CD4-positive, alpha-beta T cell treated with Interleukin-4 for 4 hours (primary cell): ENCODE measurements at places on chromosomes 2 and 18.

GRCh38 chr18:1018181-1018681 lies 113.6 kb downstream of the ADCYAP1 start:
- no peak for DNase-seq

DNA sequence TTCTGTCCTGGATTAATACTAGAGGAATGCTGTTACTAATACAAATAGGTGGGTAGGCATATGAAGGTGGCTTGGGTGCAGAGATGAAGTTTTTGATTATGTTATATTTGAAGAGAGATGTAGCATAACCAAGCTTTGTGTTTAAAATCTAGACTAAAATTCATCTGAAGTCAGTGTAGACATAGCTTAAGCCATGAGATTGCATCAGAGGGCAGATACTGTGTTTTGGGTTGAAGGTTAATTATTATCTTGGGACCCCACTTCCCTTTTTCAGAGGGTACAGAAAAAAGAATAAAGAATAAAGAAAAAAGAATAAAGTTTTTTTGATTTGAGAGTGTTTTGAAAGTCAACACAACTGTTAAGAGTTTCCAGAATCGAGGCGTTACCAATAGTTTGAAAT lies 13.0 kb downstream of the PPM1B start:
- no peak for DNase-seq

DNA sequence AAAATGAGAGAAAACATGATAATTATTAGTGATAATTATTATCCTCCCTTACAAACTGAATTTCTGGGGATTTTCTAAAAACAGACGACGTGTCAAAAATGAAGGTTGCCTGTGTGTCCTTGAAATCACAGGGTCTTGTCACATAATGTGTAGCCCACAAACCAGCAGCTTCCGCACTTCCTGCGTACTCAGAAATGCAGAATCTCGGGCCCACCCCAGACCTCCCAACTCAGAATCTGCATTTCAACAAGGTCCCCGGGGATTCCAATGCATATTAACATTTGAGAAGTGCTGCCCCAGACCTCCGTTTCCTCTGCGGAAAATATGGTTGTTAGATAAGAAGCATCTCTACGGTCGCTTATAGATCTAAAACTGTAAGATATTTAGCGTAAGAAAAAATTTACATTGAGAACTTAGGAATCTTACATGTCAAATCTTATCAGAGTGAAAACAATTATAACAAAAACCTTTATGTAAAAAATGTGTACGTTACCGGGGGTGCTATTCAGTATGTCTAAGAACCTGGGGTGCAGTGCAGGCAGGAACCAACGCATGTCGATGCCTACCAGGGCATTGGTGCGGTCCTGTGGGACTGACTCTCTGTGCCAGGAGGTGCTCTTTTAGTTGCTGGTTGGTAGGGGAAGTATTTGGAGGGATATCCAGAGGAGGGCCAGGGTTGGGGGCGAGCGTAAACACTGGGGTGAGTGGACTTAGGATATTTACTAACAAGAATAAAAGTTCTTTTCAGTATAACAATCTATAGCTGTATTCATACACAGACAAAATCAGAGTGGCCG lies 15.2 kb downstream of the CDKL4 start:
- no peak for DNase-seq

- no peak for DNase-seq
Observed at GRCh38 chr2:129907256-129907998, 72.0 kb upstream of the RAB6C start.

GRCh38 chr2:153043385-153043784 lies 325.0 kb downstream of the ARL6IP6 start:
- no peak for DNase-seq

- DNase-seq, result no peak
Observed at GRCh38 chr18:26424428-26425147, 123.8 kb downstream of the KCTD1 start.

GRCh38 chr18:62992877-62993365 lies 277.6 kb downstream of the PHLPP1 start:
- no peak for DNase-seq

DNA sequence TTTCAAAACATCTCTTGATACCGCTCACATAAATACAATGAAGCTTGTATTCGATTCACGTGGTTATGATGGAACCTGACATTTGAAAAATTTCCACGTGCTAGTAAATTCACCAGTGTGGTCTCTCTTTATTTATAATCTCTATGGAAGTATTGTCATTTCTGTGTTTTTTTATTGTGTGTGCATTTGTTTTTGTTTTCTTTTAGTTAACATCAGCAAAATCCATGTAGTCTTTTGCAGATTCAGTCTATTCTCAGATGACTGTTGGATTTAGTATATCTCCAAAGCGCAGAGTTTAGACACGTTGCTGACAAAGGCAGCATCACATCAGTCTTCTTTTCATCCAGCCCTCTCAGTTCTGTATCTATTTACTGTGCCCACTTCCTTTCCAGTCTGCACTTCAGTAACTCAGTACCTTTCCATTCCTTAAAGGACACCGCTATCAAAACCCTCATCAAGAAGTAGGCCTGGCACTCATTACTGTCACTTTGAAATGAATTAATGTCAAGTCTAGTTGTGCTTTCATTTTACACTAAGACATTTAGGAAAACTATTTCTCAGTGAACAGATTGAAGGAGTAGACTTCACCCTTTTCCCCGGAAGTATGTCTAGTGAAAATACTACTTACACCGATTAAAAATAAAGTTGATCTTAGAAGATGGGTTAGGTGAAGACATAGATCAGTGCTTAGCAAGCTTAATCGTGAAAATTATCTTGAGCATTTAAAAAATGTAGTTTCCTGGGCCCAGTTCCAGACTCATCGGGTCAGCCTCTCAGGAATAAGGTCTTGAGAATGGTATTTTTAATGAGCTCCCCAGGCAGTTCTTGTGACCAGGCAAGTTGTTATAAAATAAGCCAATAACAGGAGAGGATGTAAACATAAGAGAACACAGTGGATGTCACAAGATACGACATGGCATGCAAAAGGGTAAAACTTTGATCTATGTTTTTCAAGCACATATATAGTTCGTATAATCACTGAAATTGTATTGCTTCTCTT lies 506.8 kb upstream of the ZEB2 start:
- no peak for DNase-seq

GRCh38 chr18:42306594-42306980 lies 351.6 kb downstream of the PIK3C3 start:
- no peak for DNase-seq

DNA sequence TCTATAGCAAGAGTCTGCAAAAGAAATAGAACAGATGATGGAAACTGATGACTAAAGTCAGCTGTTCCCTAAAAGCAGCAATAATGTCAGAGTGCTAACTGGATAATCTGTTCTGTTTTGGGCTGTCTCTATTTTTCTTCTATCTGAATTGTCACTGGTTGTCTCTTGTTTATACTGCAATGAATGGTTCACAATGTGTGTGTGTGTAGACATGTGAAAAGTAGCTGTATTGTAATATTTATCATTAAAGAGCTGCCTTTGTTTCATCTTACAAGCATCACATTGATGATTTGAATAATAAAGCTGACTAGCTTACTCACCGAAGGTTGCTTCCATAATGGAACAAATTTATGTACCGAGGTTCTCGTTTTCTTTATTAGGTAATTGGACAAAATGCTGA lies 456.0 kb upstream of the ZEB2 start:
- no peak for DNase-seq

- DNase-seq, result no peak
Observed at GRCh38 chr18:2997429-2997828, 15.5 kb downstream of the LPIN2 start.

DNA sequence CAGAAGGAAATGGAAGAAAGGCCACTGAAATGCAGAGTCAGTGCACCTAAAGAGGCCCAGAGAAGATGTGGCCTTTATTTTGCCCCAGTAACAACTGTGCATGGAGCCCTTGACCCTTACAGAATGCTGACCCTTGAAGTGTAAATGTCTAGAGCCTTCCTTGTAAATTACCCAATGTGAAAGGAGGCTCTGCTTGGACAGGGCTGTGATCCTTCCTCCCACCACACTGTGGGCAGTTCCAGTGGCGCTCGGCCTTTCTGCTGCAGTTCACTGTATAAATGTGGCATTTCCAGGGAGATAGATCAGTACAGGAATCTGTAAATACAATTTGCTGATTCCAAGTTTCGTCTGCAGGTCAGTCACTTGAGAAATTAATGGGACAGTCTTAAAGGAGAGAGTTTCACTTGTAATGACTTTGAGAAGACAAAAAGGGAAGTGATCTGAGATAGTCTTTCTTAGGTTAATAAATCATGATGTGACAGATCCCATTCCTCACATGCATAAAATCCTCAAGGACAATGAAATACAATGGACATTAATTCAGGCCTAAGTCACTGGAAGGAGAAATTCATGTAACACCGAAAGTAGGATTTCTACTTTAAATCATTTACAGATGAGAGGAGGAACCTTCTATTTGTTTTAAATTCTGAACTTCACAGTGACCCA lies 133.8 kb upstream of the LMAN1 start:
- DNase-seq, result no peak

DNA sequence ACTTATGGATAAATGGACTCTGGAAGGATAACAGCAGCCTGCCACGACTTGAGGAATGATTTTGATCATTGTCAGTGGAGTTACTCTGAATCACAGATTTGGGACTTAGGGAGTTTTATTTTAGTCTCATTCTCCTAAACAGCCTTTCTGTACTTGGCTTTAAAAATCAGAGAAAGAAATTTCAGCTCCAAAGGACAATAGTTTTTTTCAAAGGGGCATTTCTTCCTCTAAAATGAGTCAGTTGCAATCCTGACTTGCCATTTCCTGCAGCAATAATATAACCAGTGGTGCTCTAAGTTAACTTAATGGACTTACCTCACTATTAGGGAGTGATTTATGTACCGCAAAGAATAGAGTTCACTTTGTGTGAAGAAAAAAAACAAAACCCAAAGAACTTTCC lies 35.1 kb upstream of the MTX2 start:
- no peak for DNase-seq

- no peak for DNase-seq
Observed at GRCh38 chr2:48137829-48138228, 231.5 kb upstream of the FBXO11 start.

- DNase-seq, result no peak
Observed at GRCh38 chr2:182920631-182921056, 54.2 kb upstream of the FRZB start.

DNA sequence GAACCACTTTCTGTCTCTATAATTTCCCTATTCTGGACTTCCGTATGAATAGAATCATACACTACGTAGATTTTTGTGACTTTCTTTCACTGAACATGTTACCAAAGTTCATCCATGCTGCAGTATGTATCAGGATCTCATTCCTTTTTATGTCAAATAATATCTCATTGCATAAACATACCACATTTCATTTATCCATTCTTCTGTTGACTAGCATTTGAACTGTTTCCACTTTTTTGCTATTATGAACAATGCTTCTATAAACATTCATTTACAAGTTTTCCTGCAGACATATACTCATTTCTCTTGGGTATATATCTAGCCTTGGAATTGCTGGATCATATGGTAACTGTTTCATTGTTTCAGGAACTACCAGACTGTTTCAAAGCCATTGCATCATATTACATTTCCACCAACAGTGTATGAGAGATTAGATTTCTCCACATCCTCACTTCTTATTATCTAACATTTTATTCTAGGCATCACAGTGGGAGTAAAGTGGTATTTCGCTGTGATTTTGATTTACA lies 186.2 kb downstream of the DYM start:
- DNase-seq, result no peak

- no peak for DNase-seq
Observed at GRCh38 chr2:139209586-139209985, 429.4 kb upstream of the NXPH2 start.
